Stimulated activated CD4-positive, alpha-beta T cell treated with anti-CD3 and anti-CD28 coated beads, Interleukin-15, amount 100 ng/mL, for 1 hour (primary cell): ENCODE measurements at places on chromosomes 2 and 18.

GRCh38 chr2:160984426-160985077, 175.7 kb upstream of the TANK start:
- DNase-seq = no peak

DNA sequence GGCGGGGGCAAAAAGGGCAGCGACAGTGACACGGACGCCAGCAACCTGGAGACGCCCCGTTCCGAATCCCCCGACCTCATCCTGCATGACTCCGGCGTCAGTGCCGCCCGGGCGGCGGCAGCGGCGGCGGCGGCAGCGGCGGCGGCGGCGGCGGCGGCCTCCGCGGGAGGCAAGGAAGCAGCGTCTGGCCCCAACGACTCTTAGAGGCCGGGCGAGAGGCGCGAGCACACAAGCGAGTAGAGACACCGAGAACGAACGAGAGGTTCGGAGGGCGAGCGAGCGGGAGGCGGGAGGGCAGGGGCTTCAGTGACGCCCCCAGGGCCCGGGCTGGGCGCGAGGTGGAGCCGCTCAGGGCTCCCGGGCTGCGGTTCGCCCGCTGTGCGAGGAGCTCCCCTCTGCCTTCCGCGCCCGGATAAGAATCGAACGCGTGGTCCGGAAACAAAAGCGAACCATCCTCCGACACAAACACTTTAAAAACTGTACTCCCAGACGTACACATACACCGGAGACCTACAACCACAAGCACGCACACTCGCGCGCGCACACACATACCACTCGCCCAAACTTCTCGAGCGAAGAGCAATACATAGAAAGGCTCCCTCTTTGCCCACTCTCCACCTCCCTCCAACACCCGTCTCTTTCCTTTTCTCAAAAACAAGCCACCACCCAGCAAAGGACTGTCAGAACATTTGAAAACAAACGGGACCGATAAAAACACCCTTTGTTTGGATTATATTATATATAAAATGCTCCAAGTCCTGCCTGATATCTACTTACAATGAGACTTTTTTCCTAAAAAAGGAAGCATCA, 2.8 kb downstream of the SP9 start:
- DNase-seq = no peak

- DNase-seq = no peak
Observed at GRCh38 chr2:132519566-132519965, 103.0 kb downstream of the GPR39 start.

DNA sequence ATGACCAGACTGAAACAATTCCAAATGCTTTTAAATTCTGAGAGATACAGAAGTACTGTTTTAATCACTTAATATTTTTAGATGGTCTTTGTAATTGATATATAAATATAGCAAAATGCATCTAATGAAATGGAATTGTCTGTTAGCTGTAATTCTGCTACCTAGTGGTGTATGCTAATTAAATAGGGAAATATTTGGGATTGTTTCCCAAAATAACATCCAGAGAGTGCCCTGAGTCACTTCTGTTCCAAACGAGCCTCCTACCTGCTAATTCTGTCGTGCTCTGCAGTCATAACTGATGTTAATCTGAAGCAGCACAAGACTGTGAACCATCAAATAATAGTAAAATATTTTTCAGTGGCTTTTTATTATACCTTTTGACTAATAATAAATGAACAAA, 71.4 kb upstream of the NOSTRIN start:
- DNase-seq = no peak

- no peak for DNase-seq
Observed at GRCh38 chr18:48430150-48430549, 21.0 kb upstream of the ZBTB7C start.

- no peak for DNase-seq
Observed at GRCh38 chr2:102735416-102736109, 26.3 kb upstream of the TMEM182 start.

DNA sequence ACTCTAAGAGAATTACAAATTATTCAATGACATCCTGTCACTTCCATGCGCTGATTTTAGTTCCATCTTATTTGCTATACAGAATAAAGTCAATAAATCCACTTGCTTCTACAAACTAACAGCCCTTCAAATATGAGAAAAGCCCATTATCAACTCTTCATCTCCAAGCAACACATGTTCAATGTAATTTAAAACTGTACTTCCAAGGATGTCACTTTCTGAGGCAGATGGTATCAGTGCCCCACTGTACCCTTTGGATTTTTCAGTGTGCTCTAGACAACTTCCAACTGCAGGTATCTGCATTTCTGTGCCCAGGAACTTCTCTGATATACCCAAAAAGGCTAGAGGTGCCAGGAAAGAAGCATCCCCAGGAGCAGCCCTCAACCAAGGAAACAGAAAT, 87.6 kb downstream of the SMAD2 start:
- DNase-seq = no peak

DNA sequence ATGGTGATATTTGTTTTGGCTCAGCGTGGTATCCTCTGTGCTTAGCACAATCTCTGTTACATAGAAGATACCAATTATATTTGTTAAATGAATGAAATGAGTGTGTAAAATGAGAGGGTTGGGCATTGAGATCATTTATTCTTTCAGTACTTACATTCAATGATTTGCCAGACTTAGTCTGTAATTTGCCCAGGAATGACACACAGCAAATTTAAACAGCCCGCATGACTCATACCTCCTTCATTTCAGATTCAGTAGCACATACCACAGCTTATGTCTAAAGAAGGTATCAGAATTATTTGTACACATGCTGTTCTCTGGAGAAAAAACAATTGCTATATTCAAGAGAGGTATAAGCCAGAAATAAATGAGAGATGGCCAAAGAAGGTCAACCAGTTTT, 37.0 kb downstream of the KLHL14 start:
- DNase-seq = no peak

DNA sequence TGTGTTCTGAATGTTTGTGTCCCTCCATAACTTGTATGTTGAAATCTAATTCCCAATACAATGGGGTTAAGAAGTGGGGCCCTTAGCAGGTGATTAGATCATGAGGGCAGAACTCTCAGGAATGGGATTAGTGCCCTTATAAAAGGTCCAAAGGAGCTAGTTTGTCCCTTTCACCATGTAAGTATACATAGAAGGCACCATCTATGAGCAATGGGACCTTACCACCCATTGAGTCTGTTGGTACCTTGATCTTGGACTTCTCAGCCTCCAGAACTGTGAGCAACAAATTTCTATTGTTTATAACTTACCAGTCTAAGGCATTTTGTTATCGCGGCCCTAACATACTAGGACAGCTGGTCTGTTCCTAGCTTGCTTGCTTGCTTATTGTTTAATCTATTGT, 106.3 kb downstream of the MYCN start:
- no peak for DNase-seq

GRCh38 chr18:49494660-49495059, 7.6 kb upstream of the C18orf32 start:
- no peak for DNase-seq

DNA sequence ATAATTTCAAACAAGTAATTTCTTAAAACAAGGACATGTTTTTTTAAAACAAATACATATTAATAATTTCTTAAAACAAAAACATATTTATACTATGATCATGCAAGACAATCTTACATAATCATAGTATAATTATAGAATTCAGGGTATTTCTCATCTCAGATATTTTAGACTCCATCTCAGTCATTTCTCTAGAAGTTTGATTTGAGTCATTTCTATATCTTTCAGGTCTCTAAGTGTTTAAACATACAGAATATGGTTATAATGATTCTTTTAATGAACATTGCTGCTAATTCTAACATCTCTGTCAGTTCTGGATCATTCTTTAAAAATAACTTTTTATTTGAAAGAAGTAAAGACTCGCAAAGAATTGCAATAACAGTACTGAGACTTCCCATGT, 154.2 kb upstream of the KYNU start:
- DNase-seq = no peak

GRCh38 chr2:157592948-157593347, 35.7 kb downstream of the ACVR1C start:
- no peak for DNase-seq

- no peak for DNase-seq
Observed at GRCh38 chr2:199315299-199316179, 142.2 kb downstream of the SATB2 start.
